HepG2 (cell line): ENCODE measurements at places on chromosomes 6 and 20.

DNA sequence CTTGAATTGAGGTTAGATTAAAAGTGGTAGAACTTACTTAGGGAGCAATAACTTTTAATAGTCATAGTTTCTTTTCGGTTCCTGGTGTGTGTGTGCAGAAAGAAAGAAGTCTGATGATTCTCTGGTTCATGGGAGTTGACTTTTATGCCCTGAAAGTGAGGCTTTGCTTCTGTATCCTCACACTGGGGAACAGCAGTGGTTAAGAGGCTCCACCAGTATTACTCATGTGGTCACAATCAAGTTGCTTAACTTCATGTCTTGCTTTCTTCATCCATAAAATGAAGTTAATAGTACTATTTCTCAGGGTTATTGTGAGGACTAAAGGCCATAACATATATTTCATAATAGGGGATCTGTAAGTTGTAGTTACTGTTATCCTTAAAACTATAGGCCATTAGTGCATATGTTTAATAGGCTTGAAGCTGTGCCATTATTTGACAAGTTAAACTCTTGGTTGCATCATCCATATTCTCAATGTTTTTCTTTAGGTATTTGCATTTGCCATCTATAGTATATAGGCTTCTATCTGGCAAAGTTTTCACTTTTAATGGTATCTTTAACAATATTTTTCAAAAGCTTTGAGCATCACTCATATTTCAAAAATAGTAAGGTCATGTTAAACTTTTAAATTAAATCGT, 262.4 kb downstream of the PLCB1 start:
- DNase-seq, result no peak

DNA sequence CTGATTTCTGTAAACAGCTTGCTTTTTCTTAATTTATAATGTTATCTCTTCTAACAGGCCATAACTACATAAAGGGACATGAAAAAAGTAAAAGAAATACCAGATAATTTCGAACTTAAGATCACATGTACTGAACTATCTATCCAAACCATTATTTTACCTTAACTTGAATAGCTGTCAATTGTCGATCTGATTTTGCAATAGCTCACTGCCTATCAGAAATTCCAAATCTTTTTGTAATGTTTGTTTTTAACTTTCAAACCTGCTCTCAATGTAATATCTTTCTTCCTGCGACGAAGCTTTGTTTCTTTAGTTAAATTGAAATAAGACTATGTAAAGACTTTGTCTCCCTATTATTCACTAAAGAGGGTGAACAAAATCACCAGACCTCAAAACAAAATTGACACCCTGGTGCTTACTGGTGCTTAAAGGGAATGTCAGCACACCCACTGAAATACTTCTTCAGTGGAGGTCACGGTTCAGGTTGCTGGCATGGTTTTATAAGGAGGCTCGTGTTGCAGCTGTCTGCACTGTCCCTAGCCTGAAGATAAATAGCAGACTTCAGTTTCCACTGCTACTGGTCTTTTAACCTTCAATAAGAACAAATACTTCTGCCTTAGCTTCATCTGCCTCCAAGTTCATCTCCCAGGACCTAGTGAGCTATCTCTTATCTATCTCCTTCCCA, 117.5 kb upstream of the QKI start:
- no peak for DNase-seq

DNA sequence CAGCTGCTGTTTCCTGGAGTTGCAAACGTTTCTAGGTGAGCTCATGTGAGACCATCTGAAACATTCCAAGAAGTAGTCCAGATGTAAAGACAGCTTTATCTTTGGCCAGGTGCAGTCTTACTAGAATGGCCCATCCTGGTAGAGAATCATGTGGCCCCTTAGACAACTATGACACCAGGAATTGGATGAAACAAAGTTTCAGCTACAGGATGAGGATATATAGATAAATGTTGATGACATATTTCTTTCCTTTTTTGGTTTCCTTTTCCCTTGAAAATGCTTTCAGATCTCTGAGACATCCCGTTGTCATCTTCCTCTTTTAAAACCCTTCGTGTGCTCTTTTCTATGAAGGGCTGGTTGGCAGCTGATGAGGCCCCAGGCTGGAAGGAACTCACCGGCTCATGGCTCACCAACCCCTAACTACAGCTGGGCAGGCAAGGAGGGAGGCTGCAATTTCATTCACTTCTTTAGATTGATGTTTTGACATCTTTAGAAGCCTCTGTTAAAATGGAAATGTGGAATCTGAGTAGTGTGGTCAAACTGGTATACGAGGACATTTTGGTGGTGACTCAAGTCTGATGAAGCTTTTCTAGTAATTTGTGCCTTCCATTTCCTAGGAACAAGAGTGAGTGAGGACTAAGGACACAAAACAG, 167.9 kb upstream of the TNFAIP3 start:
- DNase-seq, result no peak

DNA sequence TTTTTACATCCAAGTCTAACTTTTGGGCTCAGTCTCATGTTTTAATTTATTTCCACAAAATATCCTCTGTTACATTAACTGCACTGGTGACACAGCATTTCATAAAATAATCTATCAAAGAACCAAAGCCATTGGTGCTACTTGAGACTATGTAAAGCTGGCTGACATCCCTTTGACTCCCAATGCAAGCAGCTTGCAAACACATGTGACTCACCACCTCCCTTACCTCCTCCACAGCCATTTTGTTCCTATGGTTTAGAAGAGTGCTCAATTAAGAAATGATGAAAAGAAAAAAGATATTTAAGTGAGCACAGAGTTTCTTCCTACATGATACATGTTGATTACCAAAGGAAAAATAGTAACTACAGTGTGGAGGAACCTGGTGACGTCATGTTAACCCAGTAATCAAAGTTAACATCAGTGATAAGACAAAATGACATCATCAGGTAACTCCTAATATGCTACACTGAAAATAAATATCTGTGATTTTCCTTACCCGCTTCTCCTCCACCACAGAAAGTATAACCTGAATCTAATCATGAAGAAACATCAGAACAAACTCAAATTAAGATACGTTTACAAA, 53.3 kb upstream of the LGSN start:
- DNase-seq, result no peak

GRCh38 chr6:235763-236360, 56.4 kb upstream of the DUSP22 start:
- DNase-seq, result peak; percentile 34

DNA sequence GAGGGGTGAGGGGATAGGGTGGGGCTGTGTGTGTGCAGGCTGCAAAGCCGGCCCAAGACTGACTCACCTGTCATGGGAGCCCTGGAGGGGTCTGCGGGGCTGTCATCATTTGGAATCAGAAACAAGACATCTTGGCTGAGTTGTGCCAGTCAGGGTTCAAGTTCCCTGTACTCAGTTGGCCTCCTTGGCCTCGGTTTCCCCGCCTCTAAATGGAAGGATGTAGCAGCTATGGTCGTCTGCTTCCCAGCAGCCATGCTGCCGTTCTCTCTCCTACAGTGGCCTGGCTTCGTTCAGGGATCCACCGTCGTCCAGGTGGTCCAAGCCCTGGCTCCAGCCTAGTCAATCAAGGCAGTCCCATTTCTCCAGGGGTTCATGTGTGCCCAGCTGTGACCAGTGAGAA, 83.6 kb upstream of the PMEPA1 start:
- DNase-seq, result no peak

GRCh38 chr6:25218346-25218745, 60.8 kb upstream of the CARMIL1 start:
- no peak for DNase-seq

GRCh38 chr6:91240878-91241603, 654.2 kb upstream of the MAP3K7 start:
- DNase-seq, result no peak

DNA sequence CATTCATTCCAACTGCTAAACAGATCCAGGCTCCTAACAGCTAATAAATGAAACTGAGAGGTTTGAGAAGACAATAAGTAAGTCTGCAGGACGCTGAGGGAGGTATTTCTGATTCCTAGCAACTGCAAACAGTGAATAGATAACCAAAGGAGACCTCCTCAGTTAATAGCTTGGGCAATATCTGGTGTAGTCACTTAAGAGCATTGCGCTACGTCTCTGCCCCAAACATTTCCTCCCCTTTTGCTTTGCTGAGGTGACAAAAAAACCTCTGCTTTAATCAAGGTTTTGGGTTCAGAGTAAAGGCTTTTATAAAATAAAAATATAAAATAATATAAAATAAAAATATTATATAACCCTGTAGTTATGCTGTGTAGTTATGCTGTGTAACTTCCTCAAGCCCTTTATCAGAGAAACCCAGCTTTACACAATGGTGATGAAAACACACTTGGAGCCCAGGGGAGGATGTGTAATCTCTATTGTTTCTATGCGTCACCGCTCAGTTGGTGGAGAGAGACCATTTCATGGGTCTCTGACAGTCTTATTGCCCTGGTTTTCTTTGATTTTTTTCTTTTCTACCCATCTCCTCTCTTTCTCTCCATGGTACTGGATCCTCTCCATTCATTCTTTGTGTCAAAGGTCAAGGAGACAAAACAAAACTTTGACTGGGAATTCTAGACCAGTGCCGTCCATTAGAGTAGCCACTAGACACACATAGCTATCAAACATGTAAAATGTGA, 18.9 kb upstream of the CALHM5 start:
- DNase-seq, result no peak

DNA sequence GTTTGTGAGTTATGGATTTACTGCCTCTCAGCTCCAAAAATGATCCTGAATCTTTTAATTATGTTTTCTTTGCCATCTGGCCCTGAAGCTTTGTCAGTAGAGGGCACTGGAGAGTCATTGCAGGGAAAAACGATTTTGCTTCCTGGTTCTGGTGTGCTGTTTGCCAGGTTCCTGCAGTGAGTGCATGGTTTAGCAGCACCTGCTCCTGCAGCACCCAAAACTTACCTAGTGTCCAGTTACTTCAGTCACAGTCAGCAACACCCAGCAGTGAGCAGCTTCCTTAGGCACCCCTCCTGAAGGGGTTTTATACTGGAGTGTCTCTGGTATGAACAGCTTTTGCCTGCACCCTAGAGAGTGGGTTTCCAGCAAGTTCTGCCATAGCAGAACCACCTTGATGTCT, 6.0 kb upstream of the TRIM26 start:
- DNase-seq, result peak; percentile 77

DNA sequence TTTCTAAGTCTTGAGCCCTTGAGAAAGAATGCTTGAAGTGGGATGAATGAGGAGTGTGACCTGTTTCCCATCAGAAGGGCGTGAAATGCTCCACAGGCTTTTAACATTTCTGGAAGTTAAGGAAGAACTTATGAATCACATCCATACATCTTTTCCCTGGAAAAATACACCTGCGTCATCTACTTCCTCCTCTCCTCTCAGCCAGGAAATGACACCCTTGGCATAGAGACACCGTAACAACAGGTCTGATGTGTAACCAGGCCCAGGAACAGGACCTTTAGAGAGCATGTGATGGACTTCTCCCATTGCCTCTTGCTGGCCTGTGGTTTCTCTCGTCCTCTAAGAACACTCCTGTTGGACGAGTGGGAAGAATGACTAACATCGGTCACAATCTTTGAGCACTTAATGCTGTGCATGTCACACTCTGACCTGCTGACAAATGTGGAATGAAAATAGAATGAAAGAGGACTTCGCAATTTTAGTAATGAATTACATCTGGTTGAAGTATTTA, 28.5 kb upstream of the CITED2 start:
- no peak for DNase-seq

DNA sequence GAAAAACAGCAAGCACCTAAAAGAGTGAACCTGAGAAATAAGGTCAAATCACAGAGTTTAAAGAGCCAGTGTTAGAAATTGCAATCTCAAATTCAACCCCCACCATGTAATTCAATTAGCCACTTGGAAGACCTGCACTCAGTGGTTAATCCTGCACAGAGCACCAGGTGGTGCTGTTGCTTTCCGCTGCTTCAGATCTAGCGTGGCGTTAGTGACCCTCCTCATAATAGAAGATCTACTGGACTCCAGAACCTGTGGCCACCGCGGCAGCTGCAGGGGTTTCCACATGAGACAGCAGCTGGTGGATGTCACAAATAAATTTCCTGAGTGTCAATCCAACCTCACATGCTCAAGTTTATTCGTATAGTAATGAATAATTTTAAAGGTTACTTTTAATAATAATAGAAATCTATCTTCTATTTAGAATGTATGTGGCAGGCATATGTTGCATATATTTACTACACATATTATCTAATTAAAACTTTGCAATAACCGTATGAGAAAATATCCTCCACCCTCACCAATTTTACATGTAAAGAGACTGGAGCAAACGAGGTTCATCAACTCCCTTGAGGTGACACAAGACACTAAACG, 84.4 kb downstream of the SYNE1 start:
- peak; percentile 73 for DNase-seq

- peak; percentile 16 for DNase-seq
Measured at GRCh38 chr6:23659125-23659524, 466.9 kb upstream of the NRSN1 start.

GRCh38 chr6:63882208-63882607, 246.6 kb downstream of the PHF3 start:
- peak; percentile 8 for DNase-seq
